Effector memory CD4-positive, alpha-beta T cell (primary cell): ENCODE measurements at places on chromosomes 3 and 15.

DNA sequence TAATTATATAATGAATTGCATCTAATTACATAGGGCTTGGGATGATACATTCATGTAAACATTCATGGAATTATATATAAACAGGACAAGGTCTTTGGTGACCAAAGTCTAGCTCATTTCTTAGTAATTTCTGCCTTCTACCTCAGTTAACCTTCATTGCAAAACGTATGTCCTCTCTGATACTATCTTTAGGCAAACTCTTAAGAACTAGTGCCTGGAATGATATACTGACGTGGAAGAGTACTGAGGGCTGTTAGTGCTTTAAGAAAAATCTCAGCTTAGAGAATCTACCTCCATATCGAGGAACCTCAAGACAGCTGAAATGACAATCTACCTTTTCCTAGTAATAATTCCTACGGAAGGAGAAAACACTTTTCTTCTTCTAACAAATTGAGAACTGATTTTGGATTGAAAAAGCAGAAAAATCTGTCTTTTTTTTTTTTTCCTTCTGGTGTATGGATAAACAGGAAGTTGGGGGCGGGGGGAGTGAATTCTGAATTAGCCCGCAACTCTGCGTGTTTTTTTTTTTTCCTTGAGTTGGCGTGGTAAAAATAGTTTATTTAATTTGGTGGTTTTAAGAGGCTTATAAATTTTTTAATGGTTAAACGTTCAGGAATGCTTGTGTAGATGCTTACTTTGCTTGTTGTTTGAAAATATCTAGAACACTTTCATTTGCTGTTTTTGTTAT is 43.2 kb downstream of the RARB start:
- DNase-seq: no peak
- no peaks in the 10 kb centered on the region for H3K36me3 ChIP-seq
- H3K4me1 ChIP-seq: no peaks in the 10 kb centered on the region
- H3K27me3 ChIP-seq: no peaks in the 10 kb centered on the region

DNA sequence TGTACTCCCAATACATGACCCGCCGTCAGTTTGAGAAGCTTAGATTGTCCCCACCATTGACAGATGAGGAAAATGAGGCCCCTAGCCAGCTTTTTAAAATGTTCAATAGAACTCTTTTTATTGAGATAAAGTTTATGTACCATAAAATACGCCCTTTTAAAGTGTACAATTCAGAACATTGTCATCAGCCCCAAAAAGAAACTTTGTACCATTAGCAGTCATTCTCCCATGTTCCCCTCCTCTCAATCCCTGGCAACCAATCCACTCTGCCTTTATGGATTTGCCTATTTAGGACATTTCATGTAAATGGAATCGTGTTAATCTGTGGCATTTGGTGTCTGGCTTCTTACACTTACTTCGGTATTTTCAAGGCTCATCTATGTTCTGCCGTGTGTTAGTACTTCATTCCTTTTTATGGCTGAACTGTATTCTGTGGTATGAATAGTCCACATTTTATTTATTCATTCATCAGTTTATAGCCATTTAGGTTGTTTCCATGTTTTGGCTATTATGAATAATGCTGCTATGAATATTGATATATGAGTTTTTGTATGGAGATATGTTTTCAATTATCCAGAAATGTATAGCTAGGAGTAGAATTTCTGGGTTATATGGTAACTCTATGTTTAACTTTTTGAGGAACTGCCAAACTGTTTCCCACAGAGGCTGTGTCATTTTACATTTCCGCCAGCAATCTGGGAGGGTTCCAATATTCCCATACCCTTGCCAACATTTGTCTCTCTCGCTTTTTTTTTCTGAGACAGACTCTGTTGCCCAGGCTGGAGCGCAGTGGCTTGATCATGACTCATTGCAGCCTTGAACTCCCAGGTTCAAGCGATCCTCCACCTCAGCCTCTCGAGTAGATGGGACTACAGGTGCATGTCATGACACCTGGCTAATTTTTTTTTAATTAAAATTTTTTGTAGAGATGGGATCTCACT is 15.3 kb upstream of the PTPN23 start:
- no peak overlapping the region for H3K4me3 ChIP-seq
- no peaks in the 10 kb centered on the region for H3K4me1 ChIP-seq
- no peak for DNase-seq
- H3K27me3 ChIP-seq: no peaks in the 10 kb centered on the region
- H3K27ac ChIP-seq: no peak overlapping the region
- H3K36me3 ChIP-seq: no peaks in the 10 kb centered on the region

GRCh38 chr3:71721651-71722157 is 3.5 kb downstream of the EIF4E3 start:
- peaks cover 65% of the 10 kb centered on the region for H3K4me1 ChIP-seq
- H3K4me3 ChIP-seq: no peak overlapping the region
- no peaks in the 10 kb centered on the region for H3K36me3 ChIP-seq
- H3K27me3 ChIP-seq: no peaks in the 10 kb centered on the region
- DNase-seq: no peak

DNA sequence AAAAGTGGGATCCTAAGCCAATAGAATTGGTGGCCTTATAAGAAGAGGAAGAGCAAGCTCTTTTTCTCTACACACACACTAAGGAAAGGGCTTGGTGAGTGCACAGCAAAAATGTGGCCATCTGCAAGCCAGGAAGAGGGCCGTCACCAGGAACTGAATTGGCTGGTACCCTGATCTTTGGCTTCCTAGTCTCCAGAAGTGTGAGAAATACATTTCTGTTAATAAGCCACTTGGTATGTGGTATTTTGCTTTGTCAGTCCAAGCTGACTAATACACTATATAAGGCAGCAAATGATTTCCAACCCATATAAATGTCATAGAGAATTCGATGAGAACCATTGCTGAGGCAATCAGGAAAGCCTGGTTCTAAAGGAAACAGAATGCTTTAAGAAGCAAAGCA is 816.3 kb upstream of the SEMA6D start:
- no peak for DNase-seq
- no peaks in the 10 kb centered on the region for H3K36me3 ChIP-seq
- no peaks in the 10 kb centered on the region for H3K4me1 ChIP-seq
- no peaks in the 10 kb centered on the region for H3K27me3 ChIP-seq

- H3K27ac ChIP-seq: no peak overlapping the region
- H3K36me3 ChIP-seq: no peaks in the 10 kb centered on the region
- DNase-seq: no peak
- H3K4me3 ChIP-seq: no peak overlapping the region
- H3K4me1 ChIP-seq: no peaks in the 10 kb centered on the region
These were observed 510.2 kb upstream of the MDFIC2 start for GRCh38 chr3:70822669-70823068.

DNA sequence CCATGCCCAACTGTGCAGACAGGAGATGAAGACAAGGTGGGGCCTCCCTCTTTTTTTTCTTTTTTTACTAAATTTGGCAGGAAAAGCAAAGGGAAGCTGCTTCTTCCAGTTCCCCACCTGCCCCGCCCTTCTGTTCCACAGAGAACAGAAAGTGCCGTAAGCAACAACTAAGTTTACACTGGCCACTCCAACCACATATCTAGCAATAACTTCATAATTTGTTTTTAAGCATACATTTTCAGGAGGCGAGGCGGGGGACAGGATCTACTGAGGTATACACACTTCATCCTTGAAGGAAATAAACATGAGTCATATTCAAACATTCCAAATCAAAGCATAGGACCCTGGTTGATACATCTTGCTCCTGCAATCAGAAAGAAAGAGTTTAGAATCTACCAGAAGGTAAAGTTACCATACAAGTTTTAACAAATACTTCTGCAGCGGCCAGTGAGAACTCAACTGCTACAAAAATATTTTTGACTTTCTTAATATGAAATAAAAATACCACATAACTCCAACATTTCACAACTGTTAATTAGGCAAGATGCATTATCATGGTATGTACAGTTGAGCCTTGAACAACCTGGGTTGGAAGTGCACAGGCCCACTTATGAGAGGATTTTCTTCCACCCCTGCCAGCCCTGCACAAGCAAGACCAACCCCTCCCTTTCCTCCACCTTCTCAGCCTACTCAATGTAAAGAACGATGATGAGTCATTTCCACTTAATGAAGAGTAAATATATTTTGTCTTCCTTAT is 50.7 kb downstream of the FOXP1 start:
- no peak overlapping the region for H3K27ac ChIP-seq
- no peak for DNase-seq

DNA sequence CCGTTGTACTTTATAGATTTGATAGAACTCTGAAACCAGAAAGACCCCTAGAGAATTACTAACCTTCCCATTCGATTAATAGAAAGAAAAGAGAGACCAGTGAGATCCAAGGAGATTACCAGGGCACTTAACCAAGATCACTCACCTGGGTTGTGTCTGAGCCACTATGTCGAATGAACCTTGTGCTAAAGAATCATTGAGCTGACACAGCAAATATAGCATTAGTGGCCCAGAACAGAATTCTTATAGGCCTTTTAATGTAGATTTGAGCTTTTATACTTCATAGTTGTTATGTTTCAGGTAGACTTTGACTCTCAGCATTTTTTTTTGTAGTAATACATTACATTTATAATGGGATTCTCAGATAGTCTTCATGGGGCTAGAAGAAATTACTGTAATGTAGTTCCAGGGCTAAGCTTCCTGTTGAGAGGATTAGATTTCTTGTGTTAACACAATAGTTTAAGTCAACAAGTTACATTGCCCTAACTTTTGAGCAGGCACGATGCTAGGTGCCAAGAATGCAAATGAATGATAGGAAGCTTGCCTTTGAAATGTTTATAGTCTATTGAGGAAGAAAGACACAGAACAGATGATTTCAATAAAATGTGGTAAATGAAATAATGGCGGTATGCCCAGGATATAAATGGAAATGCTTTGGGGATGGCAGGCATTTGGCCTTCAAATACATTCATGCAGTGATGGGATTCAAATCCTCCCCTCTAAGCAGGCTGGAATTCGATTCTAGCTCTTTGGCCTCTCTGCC is 24.4 kb upstream of the ABHD10 start:
- no peak for DNase-seq
- no peak overlapping the region for H3K4me3 ChIP-seq
- no peaks in the 10 kb centered on the region for H3K36me3 ChIP-seq
- no peaks in the 10 kb centered on the region for H3K27me3 ChIP-seq

- no peaks in the 10 kb centered on the region for H3K36me3 ChIP-seq
- H3K27ac ChIP-seq: no peak overlapping the region
- H3K4me1 ChIP-seq: no peaks in the 10 kb centered on the region
- no peaks in the 10 kb centered on the region for H3K27me3 ChIP-seq
These were observed 271.5 kb upstream of the TBL1XR1 start for GRCh38 chr3:177468816-177469215.

GRCh38 chr15:99430881-99431401 is 134.8 kb upstream of the MEF2A start:
- no peak overlapping the region for H3K4me3 ChIP-seq
- H3K4me1 ChIP-seq: peaks cover 29% of the 10 kb centered on the region
- H3K27me3 ChIP-seq: no peaks in the 10 kb centered on the region
- H3K36me3 ChIP-seq: no peaks in the 10 kb centered on the region
- no peak for DNase-seq

- DNase-seq: no peak
- H3K27me3 ChIP-seq: no peaks in the 10 kb centered on the region
- H3K27ac ChIP-seq: no peak overlapping the region
- H3K4me1 ChIP-seq: peaks cover 14% of the 10 kb centered on the region
- H3K4me3 ChIP-seq: no peak overlapping the region
- H3K36me3 ChIP-seq: peaks cover 74% of the 10 kb centered on the region
These were observed 119.2 kb downstream of the LRIG1 start for GRCh38 chr3:66381626-66382025.

DNA sequence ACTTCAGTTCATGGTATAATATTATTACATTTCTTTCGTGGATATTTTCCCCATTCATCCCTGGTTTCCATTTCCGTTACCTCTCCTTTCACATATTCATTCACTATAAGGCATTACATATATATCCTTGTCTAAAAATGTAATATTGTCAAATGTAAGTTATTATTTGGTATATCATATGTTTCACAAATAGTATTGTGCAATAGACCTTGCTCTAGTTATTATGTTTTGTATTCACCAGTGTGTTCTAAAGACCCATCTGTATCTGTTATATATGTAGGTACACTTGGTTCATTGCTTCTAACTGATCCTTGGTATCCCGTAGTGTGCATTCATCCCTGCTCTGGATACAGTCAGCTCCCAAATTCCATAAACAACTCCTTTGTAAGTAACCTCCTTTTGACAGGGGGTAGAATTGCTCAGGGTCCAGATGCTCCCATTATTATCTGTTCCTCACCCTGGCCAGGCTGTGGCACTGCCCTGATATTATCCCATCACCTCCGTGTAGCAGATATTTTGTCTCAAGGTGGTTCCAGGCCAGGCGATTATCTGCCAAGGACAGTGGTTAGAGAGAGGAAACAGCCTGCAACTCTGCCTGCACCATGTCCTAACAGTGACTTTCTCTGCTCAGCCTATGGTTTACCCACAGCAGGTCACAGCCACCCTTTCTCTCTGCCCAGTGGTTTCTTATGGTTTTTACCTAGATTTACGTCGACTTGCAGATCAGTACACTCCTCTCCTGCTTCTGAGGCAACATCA is 29.2 kb downstream of the PAQR9 start:
- H3K27me3 ChIP-seq: no peaks in the 10 kb centered on the region
- no peaks in the 10 kb centered on the region for H3K36me3 ChIP-seq
- H3K27ac ChIP-seq: no peak overlapping the region
- no peak overlapping the region for H3K4me3 ChIP-seq

- H3K4me3 ChIP-seq: no peak overlapping the region
- no peaks in the 10 kb centered on the region for H3K36me3 ChIP-seq
- no peaks in the 10 kb centered on the region for H3K4me1 ChIP-seq
- no peak for DNase-seq
- no peak overlapping the region for H3K27ac ChIP-seq
These were observed 154.6 kb downstream of the LRTM1 start for GRCh38 chr3:54773271-54773670.

- H3K36me3 ChIP-seq: peaks cover 9% of the 10 kb centered on the region
- H3K27me3 ChIP-seq: no peaks in the 10 kb centered on the region
- no peak overlapping the region for H3K4me3 ChIP-seq
- H3K4me1 ChIP-seq: no peaks in the 10 kb centered on the region
- no peak for DNase-seq
- no peak overlapping the region for H3K27ac ChIP-seq
These were observed 14.1 kb downstream of the ANAPC13 start for GRCh38 chr3:134471521-134472193.

- no peak overlapping the region for H3K4me3 ChIP-seq
- no peaks in the 10 kb centered on the region for H3K4me1 ChIP-seq
- no peaks in the 10 kb centered on the region for H3K36me3 ChIP-seq
- H3K27me3 ChIP-seq: no peaks in the 10 kb centered on the region
- no peak overlapping the region for H3K27ac ChIP-seq
These were observed 185.7 kb downstream of the LPP start for GRCh38 chr3:188339410-188340295.

DNA sequence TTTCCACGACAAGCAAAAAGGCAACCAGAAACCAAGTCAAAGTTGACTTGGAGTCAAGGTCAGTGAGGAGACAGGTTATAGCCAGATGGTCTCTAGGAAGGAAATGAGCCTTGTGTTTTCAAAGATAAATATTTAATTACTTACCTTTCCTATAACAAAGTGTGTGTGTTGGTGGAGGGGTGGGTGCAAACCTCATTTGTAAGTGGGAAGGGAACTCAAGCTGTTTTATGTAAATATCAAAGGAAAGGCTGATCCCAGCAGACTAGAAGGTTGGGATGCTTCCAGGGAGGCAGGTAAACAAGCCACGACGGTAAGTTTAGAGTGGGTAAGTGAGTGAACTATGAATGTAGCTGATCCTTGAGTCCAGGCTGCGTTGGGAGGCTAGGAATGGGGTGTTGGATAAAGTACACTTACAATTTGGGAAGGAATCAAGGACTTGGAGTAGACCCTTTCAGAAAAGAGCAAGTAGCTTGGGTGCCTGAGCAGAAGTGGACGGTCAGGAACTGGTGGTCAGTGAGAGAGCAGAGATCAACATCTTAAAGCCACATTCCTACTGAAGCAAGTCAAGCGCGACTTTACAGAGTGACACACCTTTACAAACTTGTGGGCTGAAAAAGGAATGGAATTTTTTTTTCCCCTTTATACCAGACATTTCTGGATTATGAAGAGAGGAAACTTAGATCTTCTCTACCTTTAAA is 82.0 kb upstream of the TBL1XR1 start:
- H3K27ac ChIP-seq: no peak overlapping the region
- peaks cover 1% of the 10 kb centered on the region for H3K4me1 ChIP-seq
- no peak for DNase-seq
- H3K27me3 ChIP-seq: no peaks in the 10 kb centered on the region
